Brain pericyte (primary cell): ENCODE measurements at places on chromosomes 12 and 14.

- DNase-seq: no peak
These were observed 56.6 kb downstream of the SUDS3 start for GRCh38 chr12:118432812-118433545.

DNA sequence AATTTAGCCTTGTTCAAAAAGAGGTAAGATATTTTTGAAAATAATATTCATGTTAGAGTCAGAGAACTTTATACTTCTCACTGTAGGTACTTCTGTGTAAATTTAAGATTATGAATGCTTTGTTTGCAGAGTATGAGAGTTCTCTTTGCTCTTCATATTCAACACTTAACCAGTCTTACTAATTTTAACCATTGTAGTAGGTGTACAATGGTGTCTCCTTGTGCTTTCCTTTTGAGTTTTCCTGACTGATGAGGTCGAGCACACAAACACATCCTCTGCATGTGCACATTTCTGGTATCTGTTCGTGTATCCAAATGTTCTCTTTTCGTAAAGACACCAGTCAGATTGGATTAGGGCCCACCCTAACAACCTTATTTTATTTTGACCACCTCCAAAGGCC lies 45.8 kb downstream of the MIA2 start:
- no peak for DNase-seq

DNA sequence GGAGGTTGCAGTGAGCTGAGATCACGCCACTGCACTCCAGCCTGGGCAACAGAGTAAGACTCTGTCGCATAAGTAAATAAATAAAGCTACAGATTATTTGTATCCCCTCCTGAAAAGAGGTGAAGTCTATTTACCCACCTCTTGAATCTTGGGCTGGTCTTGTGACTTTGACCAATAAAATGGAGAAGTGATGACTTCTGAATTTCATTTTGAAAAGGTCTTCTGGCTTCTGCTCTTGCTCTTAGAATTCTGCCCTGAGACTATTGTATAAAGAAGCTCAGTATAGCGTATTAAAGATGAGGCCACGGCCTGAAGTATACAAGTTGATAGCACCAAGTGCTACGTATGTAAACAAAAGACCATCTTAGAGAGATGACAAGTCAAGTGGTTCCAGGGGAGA lies 88.3 kb upstream of the AMN1 start:
- DNase-seq: no peak

DNA sequence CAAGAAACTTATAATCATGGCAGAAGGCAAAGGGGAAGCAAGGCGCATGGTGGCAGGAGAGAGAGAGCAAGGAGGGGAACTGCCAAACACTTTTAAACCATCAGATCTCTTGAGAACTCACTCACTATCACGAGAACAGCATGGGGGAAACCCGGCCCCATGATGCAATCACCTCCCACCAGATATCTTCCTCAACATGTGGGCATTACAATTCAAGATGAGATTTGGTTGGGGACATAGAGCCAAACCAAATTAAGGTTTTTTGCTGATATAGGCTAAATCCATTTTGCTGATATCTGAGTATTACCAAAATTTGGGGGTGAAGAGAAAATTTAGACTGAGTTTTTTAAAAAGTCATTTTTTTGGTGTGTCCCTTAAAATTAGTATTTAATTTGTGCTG lies 54.9 kb upstream of the TMX1 start:
- no peak for DNase-seq

DNA sequence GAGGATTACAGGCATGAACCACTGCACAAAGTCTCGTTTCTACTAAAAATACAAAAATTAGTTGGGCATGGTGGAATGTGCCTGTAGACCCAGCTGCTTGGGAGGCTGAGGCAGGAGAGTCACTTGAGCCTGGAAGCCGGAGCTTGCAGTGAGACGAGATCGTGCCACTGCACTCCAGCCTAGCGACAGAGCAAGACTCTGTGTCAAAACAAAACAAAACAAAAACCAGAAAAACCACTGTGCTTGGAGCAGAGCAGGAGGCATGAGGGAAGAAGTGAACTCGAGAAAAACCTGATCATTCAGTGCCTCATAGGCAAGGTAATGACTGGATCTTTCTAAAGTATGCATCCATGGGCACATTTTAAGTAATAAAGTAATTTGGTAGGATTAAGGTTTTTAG lies 487.8 kb downstream of the KCNH5 start:
- no peak for DNase-seq
